Left ventricle myocardium superior (tissue), 1 donor: ENCODE measurements at places on chromosomes 4 and X. TPM values are rescaled to one million over a fixed set of nuclear protein-coding genes. Genes with fewer than 3 reads are reported as not detected.

DNA sequence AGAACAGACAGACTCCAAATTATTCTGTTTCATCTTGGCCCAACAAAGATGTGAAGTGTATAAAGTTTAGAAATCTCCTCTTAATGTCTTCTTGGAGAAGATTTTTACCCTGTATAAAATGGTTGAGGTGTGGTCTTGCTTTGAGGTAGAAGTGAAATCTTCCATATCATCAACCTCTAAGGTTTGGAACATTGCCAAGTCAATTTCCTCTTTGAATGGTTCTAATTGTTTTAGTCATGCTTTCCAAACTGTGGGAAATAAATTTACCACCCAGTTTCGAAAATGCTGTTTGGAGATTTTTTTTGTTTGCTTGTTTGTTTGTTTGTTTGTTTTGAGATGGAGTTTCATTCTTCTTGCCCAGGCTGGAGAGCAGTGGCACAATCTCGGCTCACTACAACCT is 174.1 kb upstream of the ADAMTS3 start:
- no peak for DNase-seq

IQCM gene
- total RNA-seq: not detected

- no peak for DNase-seq
Observed at GRCh38 chr4:62194342-62194741, 994.2 kb downstream of the ADGRL3 start.

GRCh38 chr4:148868191-148868590 is 426.0 kb upstream of the NR3C2 start:
- DNase-seq: no peak

- DNase-seq: no peak
Observed at GRCh38 chr4:153210727-153211126, 6.5 kb downstream of the TRIM2 start.

XAGE2 gene
- not detected for total RNA-seq

NHSL2 gene
- 3.7 TPM for total RNA-seq

GRCh38 chr4:150006197-150006596 is 72.0 kb upstream of the DCLK2 start:
- DNase-seq: no peak

DNA sequence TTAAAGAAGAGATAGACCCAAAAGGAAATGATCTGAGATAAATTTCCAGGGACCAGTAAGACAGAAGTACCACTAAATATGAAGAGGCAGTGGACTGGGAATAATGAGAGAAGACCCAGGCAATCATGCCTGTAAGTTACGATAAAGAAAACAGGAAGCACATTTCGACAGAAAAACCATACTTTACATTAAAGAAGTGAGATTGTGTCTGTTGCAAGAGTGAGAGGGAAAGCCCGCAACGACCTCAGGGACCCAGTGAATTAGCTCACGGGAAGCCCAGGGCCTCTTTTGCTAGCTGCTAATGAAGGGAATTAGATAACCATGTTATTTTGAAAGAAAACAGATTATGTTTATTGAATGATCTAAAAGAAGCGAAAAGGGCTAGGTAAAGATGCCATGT is 28.9 kb upstream of the ACSL1 start:
- no peak for DNase-seq

DNA sequence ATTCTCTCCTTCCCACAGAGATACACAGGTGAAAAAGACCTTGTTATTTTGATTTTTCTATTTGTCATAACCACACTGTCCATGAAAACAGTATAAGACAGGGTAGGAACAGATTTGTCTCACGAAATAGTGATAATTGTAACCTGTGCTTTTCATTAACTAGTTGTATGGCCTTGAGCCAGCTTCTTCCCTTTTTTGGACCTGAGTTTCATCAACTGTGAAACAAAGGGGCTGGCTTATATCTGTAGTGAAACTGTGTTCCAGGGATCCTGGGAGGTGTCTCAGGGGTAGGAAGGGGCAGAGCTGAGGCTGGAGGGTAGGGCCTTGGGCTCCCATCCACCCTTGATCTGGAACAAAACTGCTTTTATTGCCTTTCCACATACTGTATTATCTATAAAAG is 50.9 kb downstream of the MED28 start:
- no peak for DNase-seq

DNA sequence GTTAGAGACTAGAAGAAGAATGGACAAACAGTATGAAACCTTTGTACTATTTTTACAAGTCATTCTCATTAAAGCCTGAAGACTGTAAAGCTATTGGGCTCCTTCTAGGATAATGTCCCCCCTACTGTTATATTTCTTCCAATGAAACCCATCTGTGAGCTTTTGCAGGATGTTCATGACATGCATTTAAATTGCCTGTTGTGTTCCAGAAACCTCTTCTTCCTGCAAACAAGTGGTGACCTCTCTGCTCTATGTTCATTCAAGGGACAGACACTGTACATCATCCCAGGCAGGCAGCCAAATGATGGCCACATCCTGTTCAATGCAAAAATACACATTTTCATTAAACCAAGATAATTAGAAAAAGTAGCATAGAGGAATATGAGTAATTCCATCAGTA is 128.0 kb downstream of the C4orf33 start:
- DNase-seq: no peak

GRCh38 chr4:171561419-171561818 is 251.8 kb upstream of the GALNTL6 start:
- DNase-seq: no peak

- peak; percentile 32 for DNase-seq
Observed at GRCh38 chr4:76998251-76998901, 48.8 kb downstream of the SEPTIN11 start.

PPP4R3C gene
- not detected for total RNA-seq

GRCh38 chr4:27692158-27692557 is 831.5 kb downstream of the STIM2 start:
- no peak for DNase-seq

MAGEB10 gene
- not detected for total RNA-seq

- DNase-seq: no peak
Observed at GRCh38 chrX:45807572-45808425, 607.1 kb upstream of the DIPK2B start.

FOXR2 gene
- total RNA-seq: not detected

DNA sequence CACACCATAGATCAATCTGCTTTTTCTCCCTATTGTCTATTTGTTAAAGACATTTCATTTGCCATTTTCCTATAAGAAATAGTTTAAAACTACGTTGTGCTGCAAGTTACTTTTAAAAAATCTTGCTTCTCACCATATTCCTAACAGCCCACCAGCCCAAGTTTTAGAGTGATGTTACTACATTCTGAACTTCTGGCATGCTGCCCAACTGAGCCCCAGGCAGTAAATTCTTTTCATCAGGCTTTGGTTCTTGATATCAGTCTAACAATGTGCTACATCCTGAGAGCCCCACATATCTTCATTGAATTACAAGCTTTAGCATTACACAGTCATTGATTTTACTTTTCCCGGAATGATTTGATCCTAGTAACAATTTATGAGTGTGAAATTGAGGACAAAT is 283.8 kb upstream of the IL1RAPL1 start:
- no peak for DNase-seq

- no peak for DNase-seq
Observed at GRCh38 chr4:118889312-118889691, 648 bp downstream of the SYNPO2 start.

PTPN13 gene
- total RNA-seq: 3.2 TPM

EMCN gene
- total RNA-seq: 39.6 TPM

- no peak for DNase-seq
Observed at GRCh38 chr4:181365671-181366070, 877.5 kb upstream of the TENM3 start.

- no peak for DNase-seq
Observed at GRCh38 chr4:8725845-8726244, 133.3 kb downstream of the CPZ start.

DNA sequence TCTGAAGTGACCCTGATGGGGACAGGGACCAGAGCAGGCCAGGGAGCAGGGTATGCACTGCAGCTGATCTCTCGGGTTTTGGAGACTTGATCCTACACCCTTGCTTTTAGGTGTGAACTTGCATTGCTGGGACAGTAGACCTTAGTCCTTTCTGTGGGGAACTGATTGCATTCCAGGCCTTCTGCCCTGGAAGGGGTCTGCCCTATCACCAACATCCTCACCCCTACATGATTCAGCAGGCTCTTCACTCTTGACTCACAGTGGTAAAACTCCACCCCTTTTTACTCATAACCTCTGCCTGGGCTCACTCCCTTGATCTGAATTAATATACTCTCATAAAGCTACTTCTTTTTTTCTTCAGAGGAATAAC is 6.6 kb upstream of the DDX60L start:
- DNase-seq: no peak

- DNase-seq: no peak
Observed at GRCh38 chr4:87056881-87057280, 122.1 kb downstream of the AFF1 start.

PCSK1N gene
- 0.32 TPM for total RNA-seq

- no peak for DNase-seq
Observed at GRCh38 chrX:2492531-2493218, 8.1 kb downstream of the DHRSX start.

DNA sequence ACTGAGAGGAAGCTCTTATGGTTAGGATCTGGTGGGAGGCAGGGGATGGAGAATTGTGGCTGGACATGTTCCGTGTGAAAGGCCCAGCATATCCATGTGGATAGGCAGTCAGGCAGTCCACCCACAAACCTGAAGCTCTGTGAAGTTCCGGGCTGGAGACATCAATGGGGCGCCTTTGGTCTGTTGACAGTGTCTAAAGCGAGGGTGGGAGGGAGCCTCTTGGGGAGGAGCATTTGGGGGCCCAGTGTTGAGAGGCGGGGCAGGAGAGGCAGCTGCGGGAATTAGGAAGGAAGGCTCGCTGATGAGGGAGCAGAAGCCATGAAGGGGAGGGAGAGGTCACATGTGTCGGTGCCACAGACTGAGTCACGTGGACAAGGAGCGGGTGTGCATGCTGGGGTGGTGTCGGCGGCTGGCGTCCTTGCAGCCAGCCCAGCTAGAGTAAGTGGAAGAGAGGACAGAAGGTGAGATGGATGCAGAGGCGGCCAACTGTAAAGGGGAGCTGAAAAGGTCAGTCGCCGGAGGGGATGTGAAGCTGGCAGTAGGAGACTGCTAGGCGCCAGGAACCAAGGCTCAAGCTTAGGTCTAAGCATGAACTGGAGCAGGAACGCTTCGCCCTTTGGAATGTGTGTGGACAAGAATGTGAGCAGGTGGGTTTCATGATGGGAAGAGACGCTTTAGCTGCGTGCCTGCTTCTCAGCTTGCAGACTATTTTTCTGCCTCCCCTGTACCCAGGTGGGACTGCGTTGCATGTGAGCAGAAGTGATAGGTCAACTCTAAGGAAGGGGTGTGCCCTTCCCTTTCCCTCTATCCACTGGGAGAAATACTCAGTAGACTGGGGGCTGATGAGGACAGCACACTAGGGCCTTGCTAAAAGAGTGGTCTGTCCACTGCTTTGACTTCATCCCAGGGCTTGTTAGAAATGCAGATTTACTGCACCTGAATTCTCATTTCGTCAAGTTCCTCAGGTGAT is 44.0 kb upstream of the TLR2 start:
- no peak for DNase-seq

GRCh38 chr4:114264877-114265291 is 285.4 kb upstream of the ARSJ start:
- DNase-seq: no peak

TRAPPC2 gene
- total RNA-seq: 6.3 TPM

GRCh38 chr4:8439914-8440491 is 520 bp downstream of the ACOX3 start:
- DNase-seq: no peak

GRCh38 chr4:3283916-3284315 is 8.9 kb upstream of the RGS12 start:
- no peak for DNase-seq

DNA sequence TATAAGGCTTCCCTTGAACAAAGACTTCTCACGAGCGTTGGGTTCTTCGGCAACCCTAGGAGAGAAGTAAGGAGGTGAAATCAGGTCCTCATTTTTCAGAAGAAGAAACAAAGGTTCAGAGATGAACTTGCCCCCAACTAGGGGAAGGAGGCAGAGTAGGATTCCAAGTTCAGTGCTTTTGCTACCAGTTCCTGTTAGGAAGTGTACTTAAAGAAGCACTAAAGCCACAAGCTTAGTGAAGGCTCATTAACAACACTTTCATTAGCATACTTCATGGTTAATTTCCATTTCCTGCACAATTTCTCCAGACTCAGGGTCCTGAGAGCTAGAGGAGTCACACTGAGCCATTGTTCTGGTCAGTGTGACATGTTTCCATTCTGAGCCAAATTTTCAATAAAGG is 52.1 kb downstream of the VSIG4 start:
- no peak for DNase-seq

GRCh38 chrX:39811376-39811775 is 286.4 kb downstream of the BCOR start:
- DNase-seq: no peak

GRCh38 chrX:107619885-107620322 is 8.4 kb upstream of the PRPS1 start:
- no peak for DNase-seq

NPY2R gene
- total RNA-seq: not detected

- no peak for DNase-seq
Observed at GRCh38 chrX:37815366-37815765, 32.0 kb downstream of the DYNLT3 start.

FAM236D gene
- total RNA-seq: not detected

GRCh38 chr4:138789796-138790195 is 225.8 kb upstream of the NOCT start:
- DNase-seq: no peak

DNA sequence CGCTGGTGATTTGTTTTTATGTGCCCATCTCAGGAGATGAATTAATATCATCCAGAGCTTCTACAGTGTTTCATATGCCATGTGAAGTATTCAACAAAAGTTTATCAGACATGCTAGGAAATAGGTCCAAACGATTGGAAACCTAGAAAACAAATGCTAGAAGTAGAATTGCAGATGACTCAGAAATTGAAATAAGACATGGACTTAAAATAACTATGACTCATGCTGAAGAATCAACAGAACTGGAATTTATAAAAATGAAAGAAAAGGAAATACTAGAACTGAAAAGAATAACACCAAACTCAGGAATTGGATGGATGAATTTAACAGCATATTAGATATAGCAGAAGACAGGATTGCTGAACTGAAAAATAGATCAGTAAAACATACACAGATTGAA is 172.7 kb upstream of the GIMD1 start:
- DNase-seq: no peak

DNA sequence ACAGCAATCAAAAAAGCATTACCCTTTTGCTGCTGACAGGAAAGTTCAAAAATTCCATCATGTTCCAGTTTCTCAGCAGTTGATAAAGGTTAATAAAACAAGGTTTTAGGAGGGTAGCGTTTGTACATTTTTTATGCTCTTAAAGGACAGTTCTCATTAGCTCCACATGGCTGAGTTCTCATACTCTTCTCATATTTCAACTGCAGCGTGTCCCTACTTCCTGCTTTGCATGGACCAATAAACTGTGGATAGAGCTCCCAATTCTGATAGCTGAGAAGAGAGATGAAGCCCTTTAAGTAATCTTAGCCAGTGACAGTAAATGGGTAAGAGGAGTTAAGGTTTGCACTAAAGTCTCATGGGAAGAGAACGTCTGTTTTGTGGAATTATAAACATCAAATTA is 53.5 kb downstream of the SPANXA2 start:
- DNase-seq: no peak

DNA sequence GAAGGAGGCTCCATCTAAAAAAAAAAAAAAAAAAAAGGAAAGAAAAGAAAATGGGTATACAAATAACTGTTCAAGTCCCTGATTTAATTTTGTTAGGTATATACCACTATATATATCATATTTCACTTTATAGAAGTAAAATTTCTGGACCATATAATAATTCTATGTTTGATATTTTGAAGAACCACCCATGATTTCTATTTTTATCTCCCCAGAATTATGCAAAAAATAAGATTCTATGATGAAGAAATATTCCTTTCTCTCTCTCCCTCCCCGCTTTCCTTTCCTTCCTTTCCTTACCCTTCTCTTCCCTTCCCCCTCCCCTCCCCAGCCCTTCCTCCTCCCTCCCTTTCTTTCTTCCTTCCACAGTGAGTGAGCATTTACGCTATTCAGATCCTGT is 337.5 kb upstream of the SPANXN4 start:
- DNase-seq: no peak
